ENCODE measurements at places on chromosomes 2 and 18.

DNA sequence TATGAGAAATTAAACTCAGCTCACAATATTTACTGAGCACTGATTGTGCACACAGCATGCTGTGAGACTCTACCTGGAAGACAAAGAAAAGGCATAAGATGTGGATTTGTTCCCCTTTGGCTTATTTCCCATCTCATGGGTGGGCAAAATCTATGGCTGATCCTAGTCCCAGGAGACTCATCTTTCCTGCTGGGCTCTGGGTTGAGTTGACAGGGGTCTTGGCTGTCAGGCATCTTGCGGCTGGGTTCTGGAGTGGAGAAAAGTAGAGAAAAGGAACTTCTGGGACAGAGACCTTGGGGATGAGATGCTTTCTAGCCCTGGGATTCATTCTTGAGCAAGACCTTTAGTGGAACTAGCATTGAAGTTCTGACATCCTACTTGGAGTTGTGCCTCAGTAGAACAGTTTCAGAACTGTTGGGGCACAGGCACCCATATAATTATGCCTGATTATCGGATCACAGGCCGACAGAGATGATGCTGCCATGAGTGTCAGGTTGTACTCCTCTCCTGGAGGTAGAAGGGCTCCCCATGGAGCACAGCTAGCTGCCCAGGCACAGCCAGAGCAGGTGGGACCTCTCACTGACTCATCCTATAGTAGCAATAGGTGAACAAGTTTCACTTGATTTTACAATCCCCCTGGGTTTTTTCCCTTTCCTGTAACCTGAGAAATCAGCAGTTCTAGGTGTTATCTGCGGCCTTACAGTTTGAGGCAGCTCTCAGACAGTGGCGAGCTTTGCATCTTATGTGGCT lies 260.9 kb downstream of the CYRIA start:
- DNase-seq = no peak

DNA sequence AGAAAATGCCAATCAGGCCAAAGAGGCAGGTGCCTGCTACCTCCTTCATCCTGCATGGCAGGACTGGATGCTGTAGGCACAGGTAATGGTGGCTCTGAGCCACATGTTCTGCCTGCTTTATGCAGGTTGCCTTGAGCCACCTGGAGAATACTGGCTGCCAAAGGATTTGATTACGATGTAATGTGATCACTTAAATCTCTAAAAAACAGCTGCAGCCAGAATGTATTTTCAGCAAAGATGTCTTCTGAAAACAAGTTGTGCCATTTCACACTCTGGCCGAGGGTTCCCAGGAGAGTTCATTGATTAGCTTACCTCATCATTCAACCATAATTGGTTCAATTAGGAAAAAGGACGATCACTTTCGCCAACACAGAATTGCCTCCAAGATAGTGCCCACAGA lies 17.9 kb upstream of the MSGN1 start:
- DNase-seq = no peak

DNA sequence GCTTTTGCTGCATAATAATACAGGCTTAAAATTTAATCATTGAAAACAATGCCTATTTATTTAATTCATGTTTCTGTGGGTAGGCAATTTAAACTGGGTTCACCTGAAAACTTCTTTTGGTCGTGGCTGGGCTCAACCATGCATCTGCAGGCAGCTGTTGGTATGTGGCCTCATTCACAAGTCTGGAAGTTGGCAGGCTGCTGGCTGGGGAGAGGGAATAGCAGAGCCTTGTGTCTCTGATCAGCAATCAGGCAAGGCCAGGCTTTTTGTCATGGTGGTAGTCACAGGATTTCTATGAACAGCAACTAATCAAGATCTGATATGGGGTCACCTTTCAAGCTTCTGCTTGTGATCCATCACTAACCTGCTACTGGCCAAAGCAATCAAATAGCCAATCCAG lies 130.1 kb upstream of the KCNJ3 start:
- DNase-seq = no peak

- no peak for DNase-seq
These were observed 66.9 kb upstream of the SMAD2 start for GRCh38 chr18:47997338-47997780.

DNA sequence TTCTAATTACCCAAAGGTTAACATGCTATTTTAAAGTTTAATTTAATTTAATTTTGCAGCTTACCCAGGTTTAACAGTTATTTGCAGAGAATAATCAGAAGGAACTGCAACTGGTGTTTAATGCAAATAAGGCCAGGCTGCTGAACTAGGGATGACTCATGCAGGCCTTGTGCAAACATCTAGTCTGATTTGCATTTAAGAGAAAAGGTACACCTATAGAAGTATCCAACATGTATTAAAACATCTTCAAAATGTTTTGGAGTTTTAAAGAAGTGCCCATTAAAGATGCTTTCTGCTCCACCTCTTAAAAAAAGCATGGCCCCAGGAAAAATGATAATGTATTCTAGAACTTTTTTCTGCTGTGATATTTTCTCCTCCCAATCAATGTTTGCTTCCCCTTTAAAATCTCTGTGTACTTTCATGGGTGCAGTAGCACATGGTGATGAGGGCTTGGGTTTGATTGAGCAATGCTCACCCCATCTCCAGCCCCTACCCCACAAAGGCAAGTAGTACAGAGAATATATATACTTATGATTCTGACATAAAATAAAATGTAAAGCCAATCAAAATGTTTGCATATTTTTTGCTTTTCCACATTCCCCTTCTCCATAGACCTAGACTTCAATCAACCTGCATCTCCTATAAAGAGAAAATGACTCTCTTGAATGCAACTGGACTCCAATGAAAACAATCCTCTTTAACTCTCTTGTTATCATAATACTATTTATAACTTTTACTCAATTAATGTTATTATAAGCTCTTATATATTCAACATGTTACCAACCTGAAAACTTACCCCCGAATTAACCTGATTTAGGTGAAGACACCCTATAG lies 54.1 kb downstream of the ATP8B1 start:
- DNase-seq = no peak

DNA sequence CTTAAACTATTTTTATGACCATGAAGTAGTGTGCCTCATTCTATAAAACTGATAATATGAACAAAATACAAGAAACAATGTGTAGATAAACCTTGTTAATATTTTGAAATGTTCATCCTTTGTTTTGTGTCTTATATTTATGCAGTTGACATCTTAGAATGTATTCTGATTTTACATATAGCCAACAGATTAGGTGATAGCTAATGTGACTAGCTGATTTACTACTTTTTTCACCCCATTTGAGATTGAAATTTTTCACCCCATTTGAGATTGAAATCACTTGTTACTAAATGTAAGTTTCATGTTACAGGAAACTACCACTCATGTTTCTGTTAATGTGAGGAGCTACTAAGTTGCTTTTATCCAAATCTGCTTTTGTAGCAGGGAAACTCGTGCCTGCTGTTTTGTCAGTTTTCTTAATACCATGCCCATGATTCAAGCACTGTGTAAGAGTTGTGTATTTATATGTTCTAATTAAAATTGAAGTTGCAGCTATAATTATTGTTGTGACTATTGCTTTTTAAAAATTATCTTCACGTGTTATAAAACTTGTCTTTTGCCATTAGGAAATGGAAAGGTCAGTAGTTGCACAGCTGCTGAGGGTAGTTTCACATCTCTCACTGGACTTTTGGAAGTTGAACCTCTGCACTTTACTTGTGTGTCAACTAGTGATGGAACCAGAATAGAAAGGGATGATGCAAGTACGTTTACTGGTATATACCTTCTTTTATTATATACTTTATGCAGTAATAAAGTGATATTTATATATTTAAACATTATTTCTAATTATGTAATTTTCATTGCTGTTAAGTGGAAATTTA lies 96.6 kb downstream of the BIRC6 start:
- DNase-seq = no peak

DNA sequence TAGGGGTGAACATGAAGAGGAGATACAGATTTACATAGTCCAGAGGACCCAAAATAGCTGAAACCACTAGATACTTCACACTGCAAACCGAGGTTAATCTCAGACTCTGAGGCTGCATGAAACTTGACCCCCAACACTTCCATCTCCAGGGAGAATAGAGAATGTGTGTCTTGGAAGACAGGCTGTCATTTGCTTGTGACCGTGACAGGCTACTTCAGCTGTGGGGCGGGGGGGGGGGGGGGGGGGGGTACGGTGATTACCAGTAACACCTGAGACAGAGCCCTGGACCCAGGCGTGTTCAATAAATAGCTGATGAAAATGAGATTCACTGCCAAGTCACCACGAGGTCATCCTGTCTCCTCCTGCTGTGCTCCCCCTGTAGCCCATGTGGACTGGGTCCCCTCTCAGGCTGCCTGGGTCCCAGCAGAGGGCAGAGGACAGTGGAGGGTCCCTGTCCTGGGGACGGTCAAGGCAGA lies 5.7 kb upstream of the KLHL29 start:
- DNase-seq = no peak
